ENCODE measurements at places on chromosomes 16 and 17.

DNA sequence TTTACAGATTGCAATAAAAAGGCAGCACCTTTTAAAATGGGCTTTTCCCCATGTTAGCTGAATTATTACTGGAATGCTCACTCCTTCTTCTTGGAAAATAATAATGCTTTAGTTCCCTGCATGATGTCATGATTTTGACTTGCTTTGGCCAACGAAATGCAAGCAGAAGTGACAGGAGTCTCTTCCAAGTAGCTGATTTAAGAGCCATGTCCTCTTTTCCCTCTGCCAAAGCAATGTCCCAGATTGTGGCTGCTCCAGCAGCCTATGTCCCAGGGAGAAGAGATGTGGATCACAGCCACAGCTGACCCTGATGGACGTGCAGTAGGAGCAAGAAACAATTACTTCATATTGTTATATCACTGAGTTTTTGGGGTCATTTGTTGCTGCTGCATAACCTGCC is 246.6 kb downstream of the HAPSTR1 start:
- no peak for DNase-seq

DNA sequence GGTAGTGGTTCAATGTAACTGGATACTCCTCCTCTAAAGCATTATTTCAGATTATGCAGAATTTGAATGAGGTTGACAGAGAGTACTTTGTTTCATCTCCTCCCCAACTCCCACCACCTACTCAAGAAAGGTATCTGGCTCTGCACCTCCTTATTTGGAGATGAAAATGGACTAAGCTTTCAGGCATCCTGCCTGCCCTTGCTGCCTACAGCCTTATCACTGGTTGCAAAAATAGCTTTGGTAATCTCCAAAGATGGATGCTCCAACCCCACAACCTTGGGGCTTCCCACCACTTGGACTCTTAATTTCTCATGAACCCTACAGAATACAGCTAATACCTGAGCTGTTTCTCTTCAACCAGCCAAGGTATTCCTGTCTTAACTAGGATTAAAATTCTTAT is 45.3 kb upstream of the CORO6 start:
- DNase-seq: no peak

- DNase-seq: no peak
These were observed 100.9 kb upstream of the GSE1 start for GRCh38 chr16:85511938-85512807.

GRCh38 chr16:46973996-46974324 is 486 bp upstream of the DNAJA2 start:
- no peak for DNase-seq

GRCh38 chr16:6111390-6111789 is 1013.8 kb upstream of the EEF2KMT start:
- DNase-seq: no peak

DNA sequence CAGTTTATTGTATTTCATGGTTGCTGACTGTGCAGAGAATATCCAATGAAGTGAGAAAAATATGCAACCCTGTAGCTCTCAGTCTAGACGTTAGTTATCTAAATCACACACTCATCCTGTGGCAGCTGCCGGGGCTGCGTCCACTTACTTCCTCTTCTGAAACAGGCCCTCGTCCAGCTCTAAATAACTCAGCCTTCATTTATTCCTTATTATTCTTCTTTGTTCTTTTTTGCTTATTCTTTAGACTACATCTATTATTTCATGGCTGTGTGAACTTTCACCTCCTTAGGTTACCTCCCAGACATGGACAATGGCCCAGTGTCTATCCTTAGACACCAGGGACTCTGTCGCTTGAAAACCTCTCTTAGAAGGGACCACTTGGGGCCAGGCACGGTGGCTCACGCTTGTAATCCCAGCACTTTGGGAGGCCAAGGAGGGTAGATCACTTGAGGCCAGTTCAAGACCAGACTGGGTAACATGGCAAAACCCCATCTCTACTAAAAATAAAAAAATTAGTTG is 3.4 kb upstream of the THUMPD1 start:
- no peak for DNase-seq

GRCh38 chr17:27585153-27585681 is 45.8 kb upstream of the LGALS9 start:
- DNase-seq: no peak

DNA sequence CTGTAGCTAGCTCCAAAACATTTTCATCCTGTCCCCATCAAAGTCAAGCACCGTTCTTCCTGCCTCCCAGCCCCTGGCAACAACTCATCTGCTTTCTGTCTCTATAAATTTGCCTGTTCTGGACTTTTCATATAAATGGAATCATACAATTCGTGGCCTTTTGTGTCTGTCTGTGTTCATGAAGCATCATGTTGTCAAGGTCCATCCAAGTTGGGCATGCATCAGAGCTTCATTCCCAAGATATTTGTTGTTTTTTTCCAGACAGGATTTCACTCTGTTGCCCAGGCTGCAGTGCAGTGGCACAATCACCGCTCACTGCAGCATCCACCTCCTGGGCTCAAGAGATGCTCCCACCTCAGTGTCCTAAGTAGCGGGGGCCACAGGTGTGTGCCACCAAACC is 5.9 kb downstream of the SLC5A10 start:
- DNase-seq: no peak

GRCh38 chr16:25523183-25523582 is 168.6 kb upstream of the HS3ST4 start:
- no peak for DNase-seq

- DNase-seq: no peak
These were observed 868 bp downstream of the FAM20A start for GRCh38 chr17:68600067-68600930.
